ENCODE measurements at places on chromosomes 6 and 20.

DNA sequence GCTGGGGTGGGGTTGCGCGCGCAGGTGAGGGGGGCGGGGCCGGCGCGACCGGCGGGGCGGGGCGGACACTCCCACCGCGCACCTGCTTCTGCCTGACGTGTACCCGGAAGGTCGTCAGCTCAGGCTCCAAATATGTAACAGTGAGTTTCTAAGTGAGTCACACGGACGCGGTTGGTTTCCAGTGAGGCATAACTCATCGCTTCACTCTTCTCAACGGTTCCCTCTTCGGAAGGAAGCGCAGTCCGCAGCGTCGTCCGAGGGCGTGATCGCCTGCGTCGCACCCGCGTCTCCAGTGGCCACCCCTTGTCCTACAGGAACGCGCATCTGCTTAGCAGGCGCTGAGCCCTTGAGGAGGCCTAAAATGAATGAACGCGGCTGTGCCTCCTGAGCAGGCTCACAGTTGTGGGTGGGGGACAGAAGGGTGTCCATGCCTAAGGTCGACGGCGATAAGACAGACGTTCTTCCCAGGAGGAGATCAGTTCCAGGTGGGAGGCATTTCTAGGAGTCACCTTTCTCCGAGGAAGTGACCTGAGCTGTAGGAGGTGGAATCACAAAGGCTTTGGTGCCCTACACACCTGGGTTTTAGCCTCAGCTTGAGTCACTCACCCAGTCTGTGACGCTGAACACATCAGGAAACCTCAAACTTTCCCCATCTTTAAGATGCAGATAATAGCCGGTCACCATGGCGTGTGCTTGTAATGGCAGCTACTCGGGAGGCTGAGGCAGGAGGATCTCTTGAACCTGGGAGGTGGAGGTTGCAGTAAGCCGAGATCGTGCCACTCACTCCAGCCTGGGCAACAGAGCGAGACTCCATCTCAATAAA lies 50.9 kb upstream of the EZR start:
- no peak for DNase-seq

- no peak for DNase-seq
Observed at GRCh38 chr20:23155141-23155590, 69.0 kb upstream of the CD93 start.

GRCh38 chr20:52105442-52106422 lies 85.8 kb downstream of the ZFP64 start:
- DNase-seq = no peak

DNA sequence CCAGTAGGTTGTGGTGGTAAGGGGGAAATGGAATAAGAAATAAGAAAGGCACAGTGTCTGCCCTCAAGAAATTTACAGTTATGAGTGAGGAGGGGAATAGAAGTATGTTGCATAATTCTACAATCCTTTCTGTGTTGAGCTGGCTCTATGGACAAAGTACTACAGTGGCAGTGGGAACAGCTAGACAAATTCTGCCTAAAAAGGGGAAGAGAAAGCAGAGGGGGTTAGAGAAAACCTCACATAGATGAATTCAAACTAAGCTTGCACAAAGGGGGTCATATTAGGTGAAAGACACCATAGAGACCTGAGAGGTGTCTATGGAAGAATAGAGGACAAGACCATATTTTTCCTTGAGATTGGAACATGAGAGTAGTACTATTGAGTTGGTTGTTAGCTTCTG lies 146.9 kb upstream of the VGLL2 start:
- no peak for DNase-seq

DNA sequence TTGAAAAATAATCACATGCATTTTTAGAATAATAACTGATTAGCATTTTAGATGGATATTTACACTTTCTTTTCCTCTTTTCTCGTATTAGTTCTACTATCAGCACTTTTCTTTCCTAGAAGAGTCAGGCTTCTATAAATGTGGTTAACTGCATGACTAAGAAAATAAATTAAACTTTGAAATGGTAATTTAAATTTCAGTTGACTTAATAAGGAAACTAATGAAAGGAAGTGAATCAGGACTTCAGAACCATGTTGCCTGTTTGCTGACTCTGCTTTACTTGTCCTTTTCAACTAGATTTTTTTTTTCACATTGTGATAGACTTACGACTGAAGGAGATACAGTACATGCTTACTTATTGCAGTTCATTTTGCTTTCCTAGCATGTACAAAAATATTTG lies 1258.2 kb upstream of the EYS start:
- DNase-seq = no peak

- DNase-seq = no peak
Observed at GRCh38 chr6:43900916-43901732, 131.1 kb downstream of the VEGFA start.

DNA sequence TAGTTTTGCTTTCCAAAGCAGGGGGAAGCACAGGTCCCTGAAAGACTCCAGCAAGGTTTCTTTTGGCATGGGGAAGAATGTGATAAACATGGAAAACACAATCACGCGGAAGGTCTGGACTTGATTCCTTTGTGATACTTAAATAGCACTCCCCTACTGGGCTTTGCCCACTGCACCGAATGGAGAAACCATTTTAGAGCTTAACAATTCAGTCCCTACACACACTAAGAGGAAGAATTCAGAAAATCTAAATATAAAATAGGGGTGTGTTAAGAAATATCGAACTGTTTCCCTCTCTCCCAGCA lies 71.4 kb upstream of the NHSL1 start:
- DNase-seq = no peak

- no peak for DNase-seq
Observed at GRCh38 chr6:143811501-143812157, 31.5 kb upstream of the LTV1 start.

- DNase-seq = no peak
Observed at GRCh38 chr20:7136886-7137285, 369.4 kb downstream of the BMP2 start.

- no peak for DNase-seq
Observed at GRCh38 chr6:121354764-121355163, 20.5 kb upstream of the TBC1D32 start.

- DNase-seq = no peak
Observed at GRCh38 chr6:157514659-157515496, 133.9 kb downstream of the ZDHHC14 start.

DNA sequence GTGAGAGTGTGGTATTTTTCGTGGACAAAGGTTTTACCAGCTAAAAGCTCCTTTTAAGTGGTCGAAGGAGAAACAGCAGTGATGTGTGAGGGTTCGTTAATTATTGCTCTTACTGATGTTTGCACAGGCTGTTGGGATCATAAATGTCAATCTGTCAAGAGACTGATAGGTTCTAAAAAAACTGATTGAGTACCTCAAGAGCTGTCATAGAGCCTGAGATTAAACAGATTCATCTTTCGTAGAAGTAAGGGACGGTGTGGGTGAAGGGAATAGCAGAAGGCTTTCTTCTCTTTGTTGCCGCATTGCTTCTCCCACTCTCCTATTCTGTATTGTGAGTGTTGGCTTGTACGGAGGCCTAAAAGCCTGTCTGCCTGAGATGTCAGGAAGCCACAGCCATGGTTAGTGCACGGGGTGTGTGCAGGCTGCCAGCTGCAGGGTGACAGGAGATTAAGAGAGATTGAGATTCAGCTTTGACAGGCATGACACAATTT lies 291.0 kb downstream of the ZFAND3 start:
- no peak for DNase-seq

- DNase-seq = no peak
Observed at GRCh38 chr6:31794866-31795615, 511 bp downstream of the VARS1 start.

GRCh38 chr20:6691516-6691915 lies 76.0 kb upstream of the BMP2 start:
- DNase-seq = no peak

- no peak for DNase-seq
Observed at GRCh38 chr6:170258407-170258806, 32.5 kb downstream of the DLL1 start.

DNA sequence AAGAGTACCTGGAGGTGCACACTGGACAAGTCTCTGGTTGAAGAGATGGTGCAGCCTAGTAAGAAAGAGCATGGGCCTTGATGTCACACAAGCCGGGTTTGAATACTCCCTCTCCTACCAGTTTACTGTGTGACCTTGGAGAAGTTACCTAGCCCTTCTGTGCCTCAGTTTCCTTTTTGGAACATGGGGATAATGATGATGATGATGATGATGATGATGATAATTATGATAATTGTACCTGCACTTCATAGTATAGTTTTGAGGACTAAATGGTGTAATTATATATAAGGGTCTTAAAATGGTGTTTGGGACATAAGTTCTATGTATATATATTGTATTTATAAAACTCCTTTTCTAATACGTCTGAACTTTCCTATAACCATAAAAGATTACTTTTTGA lies 41.7 kb downstream of the POPDC3 start:
- DNase-seq = no peak

GRCh38 chr6:36312854-36313648 lies 23.6 kb downstream of the BNIP5 start:
- DNase-seq = no peak

- DNase-seq = no peak
Observed at GRCh38 chr20:24002896-24003295, 14.3 kb upstream of the GGTLC1 start.

GRCh38 chr6:143545165-143545564 lies 33.6 kb upstream of the FUCA2 start:
- DNase-seq = no peak

- DNase-seq = no peak
Observed at GRCh38 chr6:130946076-130946475, 117.0 kb downstream of the EPB41L2 start.

DNA sequence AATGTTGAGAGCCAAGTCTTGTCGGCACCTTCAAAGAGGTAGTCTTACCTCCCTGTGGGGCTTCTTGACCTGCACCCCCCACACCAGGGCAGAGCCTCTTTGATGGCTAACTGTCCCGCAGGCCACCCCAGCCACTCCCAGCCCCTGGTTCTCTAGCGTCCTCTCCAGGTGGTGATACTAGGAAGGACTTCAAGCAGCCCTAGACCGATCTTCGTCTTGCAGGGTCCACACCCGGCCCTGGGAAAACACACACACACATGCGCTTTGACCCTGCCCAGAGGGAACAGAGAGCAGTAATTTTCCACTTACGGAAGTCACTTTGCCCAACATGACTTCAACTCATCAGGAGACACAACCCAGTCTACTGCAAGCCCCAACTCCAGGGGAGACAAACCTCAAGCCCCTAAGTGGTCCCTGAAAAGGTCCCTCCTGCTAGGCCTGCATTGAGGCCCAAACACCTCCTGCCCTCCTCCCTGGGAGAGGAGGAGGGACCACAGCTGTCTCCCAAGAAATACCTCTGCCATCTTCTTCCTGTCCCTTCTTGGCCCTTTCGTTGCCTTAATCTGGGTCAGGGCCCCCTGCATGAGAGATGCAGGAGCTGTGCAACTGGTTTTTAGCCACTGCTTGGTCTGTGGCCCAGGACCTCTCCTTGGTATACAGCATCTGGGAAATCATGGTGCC lies 2.9 kb upstream of the BPIFB1 start:
- DNase-seq = no peak

GRCh38 chr20:15675813-15676484 lies 897.3 kb downstream of the KIF16B start:
- no peak for DNase-seq

DNA sequence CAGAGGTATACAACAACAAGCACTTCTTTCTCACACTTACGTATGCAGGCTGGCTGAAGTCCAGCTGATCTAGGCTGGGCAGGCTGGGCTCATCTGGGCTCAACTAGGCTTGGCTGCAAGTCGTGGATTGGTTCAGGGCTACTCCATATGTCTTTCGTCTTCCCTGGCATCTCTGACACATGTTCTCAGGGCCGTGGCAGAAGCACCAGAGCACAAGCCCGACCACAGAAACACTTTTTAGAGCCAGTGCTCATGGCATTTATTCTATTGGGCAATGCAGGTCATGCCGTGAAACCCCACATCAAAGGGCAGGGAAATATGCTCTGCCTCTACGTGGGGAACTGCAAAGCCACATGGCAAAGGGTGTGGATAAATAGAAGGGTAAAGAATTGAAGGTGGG lies 93.8 kb downstream of the RIN2 start:
- DNase-seq = no peak

DNA sequence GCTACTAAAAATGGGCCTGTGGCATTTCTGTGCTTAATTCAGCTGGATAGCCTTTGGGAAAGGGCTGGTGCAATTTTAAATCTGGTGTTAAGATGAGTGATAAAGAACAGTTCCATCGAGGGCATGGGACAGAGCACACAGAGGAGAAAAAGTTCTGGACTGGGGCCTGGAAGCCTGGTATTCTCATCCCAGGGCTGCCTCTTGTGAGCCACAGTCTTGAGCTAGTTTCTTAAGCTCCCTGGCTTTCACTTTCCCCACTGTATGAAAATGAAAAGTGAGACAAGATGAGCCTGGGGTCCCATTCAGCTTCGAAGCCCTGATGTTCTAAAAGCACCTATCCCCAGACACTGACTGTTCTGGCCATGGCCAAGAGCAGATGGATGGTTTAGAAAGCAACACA lies 14.3 kb upstream of the LAMA4 start:
- DNase-seq = no peak
